ENCODE measurements at places on chromosomes 13 and 19. TPM values are rescaled to one million over a fixed set of nuclear protein-coding genes. Genes with fewer than 3 reads are reported as not detected.

DNA sequence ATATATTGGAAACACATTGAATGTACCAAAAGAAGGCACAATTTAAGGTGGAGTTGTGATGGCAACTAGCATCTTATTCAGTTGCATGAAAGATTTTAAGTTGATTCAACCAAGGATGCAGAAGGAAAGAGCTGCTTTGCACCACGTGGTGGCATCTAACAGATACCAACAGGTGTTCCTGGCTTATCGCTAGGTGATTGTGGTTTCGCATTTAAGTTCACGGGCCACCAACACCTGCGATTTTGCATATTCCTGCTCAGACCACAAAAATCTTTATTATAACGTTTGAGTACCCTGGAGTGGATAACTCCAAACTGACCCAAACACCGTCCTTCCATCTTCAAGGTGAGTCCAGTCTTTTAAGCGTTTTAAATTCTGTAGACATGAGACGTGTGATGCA, 45.3 kb downstream of the RGCC start:
- DNase-seq = no peak

DNA sequence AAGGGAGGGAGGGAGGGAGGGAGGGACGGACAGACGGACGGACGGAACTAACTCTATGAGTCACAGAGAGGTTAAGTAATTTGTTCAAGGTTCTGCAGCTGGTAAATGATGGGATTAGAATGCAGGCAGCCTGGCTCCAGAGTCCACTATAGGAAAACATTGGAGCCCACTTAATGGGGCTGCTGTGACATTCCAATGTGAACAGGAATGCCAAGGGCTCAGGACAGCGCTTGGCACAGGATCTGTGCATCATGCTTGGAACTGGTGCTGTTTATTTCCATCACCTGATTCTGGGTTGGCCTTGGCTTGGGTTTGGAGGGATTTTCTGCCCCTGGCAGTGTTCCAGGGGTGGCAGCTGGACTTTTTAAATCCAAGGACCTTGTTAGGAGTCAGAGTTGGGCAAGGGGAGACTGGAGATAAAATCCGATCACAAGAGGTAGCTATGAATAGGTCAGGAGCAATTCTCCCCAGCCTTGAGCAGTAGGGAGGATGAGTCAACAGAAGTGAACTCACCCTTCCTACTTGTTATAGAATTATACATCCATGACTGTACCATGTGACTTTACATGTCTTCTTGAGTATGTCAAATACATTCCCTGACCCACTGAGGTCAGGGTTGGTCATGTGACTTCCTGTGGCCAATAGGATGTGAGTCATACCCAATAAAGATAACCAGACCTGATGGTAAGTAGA, 7.8 kb upstream of the HIF3A start:
- DNase-seq = no peak

DNA sequence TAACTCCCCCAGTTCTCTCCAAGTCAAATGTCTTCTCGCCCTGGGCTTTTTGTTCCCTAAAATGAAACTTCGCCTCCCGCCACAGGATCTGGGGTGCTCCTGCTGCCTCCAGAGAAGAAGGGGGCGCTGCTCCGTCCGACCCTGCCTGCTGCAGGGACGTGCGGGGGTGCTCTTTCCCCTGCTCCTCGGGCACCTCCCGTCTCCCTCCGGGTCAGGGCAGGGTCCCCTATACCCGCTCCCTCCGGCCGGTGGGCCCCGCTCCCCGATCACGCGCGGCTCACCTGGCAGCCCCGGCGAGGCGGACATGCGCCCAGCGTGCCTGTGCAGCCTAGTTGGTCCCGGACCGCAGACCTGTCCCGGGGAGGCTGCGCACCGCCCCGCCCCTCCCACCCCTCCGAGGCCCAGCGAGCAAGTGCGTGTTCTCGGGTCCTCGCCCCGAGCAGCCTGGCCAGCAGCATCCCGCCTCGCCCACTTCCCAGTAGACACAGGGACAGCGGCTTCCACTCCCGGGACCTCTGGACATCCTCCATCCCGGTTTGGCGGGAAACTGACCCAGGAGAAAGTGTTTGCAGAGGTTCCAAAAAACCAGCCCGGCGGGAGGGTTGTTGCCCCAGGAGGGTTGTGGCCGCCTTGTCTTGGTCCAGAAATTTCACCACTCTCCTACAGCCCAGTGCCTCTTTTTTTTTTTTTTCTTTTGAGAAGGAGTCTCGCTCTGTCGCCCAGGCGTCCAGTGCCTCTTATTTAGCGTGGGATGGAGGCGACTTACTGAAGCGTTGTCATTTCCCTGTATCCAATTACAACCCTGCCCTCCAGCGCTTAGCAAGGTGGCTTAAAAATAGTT, at the start of gene OXGR1:
OXGR1 (minus strand) TSS at position 460 of the 841 bp plus-strand sequence. CDS start 6,717 bp downstream, outside the sequence.
- DNase-seq = no peak

ING1 gene
- 18.0 TPM for total RNA-seq

DNA sequence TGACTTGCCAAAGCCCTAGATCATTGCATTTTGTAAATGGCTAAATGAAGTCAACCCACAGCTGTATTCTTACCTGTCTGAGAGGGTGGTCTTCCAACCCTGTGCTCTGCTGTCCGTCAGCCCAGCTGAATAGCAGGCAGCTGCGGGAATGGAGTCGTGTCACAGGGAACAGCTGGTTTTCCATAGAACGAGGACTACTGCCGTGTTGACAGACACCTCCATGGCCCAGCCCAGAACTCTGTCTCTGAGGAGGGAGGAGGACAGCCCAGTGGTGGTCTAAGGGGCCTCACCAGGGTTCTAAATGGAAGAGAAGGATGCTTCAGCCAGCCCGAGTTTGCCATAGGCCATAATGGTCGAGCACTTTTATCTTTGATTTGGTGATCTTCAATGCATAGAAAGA, 110.7 kb downstream of the SLC7A1 start:
- no peak for DNase-seq

DNA sequence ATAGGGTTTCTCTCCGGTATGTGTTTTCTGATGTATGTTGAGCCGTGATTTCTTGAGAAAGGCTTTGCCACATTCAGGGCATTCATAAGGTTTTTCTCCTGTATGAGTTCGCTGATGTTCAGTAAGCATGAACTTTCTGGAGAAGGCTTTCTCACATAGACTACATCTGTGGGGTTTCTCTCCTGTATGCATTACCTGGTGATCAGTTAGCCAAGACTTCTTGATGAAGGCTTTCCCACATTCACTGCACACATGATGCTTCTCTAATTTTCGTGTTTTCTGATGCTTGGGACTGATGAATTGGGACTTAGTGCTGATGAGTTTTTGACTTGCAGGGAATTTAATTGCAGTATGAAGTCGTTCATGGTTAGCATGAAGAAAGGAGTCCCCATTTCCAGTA, 21.1 kb downstream of the ZNF350 start:
- no peak for DNase-seq
